Activated T-helper 17 cell treated with anti-CD3 and anti-CD28 coated beads, Interleukin-2, amount 50 U/mL, for 72 hours (primary cell): ENCODE measurements at places on chromosomes 13 and 19. TPM values are rescaled to one million over a fixed set of nuclear protein-coding genes. Genes with fewer than 3 reads are reported as not detected.

The NMRK2 gene
- not detected for total RNA-seq

The RBM42 gene
- total RNA-seq, result 95.6 TPM

The MUC16 gene
- total RNA-seq, result 0.21 TPM

The FCER2 gene
- 0.65 TPM for total RNA-seq

The CBY2 gene
- total RNA-seq, result not detected

The SERPINE3 gene
- total RNA-seq, result not detected

The TTC9B gene
- 1.1 TPM for total RNA-seq

The PTGER1 gene
- not detected for total RNA-seq

The C13orf46 gene
- 1.3 TPM for total RNA-seq

The KLK4 gene
- total RNA-seq, result not detected

DNA sequence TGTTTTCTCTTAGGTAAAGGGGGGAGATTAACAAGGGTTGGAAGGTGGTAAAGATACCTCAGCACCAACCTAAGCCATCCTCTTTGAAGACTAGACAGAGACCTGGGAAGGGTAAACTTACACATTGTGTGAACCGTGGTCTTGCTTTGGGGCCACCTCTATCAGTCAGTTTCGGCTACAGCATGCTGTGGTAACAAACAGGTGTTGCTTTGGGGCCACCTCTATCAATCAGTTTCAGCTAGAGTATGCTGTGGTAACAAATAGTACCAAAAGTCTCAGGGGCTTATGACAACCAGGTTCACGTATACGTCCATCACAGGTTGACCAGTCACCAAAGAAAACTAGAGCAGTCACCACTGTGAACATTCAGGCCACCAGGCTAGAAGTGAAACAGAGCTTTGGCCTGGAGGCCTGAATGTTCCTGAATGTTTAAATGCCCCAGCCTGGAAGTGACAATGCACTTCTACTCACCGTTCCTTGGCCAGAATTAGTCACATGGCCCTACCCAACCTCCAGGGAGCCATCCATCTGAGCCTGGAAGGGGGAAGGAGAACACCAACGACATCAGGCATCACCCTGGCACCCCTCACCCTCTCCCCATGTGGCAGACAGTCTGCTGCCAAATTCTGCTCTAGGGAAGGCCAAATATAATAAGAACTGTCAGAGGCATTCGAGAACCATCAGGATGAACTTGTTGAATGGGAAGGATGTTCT, 3.8 kb downstream of the FXYD7 start:
- ATAC-seq, result no peak

- ATAC-seq, result no peak
Measured at GRCh38 chr13:113942591-113943103, 31.2 kb downstream of the C13orf46 start.

GRCh38 chr13:43377149-43377548, 353.8 kb downstream of the DNAJC15 start:
- ATAC-seq, result no peak

- ATAC-seq, result peak; percentile 64
Measured at GRCh38 chr19:35744430-35745327, 539 bp downstream of the U2AF1L4 start.

DNA sequence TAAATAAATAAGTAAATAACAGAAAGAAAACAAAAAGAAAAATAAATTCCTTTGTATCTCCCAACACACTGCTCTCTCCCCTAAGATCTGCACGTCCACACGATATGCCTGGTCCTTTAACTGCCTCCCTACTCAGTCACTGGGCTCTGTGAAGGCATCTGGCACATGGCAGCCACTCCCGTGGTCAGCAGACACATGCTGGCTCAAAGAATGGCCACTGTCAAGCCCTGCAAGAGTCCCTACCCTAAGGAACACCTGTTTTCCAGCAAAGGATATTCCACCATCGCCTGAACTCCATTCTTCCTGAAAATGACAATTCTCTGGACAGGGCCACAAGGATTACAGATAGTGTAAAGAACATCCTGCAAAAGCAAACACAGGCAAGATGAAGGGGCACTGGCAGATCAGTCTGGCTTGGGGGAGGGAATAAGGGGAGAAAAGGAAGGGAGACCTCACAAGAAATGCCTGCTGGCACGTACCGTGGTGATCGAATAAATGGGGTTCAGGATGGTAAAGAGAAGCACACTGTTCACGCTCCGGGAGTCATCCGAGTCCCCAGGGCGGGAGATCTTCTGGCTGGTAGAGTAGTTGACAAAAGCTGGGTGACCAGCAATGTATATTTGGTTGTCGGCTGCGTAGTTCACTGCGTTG, 4.3 kb downstream of the HNRNPL start:
- ATAC-seq, result no peak

DNA sequence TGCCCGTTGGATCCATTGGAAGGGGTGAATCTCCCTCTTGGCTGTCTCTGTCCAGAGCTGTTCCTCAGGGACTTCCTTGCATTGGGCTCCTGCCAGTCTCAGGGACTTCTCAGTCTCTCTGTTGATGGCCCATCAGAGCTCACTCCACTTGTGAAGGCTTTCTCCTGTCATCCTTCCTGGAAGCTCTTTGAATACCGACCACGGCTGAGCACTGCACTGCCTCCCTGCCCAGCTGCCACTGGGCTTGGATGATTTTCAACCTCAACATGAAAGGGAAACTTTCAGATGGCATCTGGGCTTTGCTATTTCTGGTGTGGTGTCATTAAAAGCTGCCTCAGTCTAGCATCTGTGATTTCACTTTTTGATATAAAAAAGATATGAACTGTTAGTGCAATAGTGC, 66.1 kb upstream of the ANKRD10 start:
- no peak for ATAC-seq

- no peak for ATAC-seq
Measured at GRCh38 chr13:111614613-111615012, 294.2 kb downstream of the TEX29 start.

DNA sequence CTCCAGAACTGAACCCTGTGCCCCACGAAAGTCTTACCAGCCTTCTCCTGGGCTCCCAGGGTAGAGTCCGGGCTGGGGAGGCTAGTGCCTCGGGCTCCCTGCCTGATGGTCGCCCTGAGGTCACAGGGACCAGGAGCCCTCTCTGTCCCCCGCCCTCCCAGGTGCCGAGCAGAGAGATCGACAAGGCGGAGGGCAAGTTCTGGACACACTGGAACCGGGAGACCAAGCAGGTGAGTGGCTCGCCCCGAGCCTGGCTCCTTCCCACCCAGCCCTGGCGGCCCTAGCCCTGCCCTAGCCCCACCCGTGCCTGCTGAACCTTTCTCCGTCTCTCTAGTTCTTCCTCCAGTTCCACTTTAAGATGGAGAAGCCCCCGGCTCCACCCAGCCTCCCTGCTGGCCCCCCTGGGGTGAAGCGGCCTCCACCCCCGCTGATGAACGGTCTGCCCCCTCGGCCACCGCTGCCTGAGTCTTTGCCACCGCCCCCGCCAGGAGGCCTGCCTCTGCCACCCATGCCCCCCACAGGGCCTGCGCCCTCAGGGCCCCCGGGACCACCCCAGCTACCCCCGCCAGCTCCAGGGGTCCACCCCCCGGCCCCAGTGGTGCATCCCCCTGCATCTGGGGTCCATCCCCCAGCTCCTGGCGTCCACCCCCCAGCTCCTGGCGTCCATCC, 1.6 kb upstream of the AMH start:
- no peak for ATAC-seq

DNA sequence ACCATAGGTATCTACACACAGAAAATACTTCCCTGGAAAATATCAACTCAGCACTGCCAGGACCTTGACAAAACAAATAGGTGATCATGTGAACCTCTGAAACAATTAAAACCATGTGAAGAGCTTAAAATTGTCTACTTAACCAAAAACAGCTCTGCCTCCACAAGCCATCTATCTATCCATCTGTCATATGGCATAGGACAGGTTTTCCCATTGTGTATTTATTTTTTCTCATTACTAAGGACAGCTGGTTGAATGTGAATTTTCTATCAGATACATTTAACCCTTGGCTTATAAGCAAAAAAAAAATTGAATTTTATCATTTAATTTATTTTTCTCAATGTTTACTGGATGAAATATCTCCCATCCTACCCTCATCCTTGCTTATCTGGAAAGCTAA, 279.5 kb downstream of the PCDH9 start:
- no peak for ATAC-seq

- ATAC-seq, result no peak
Measured at GRCh38 chr13:109870696-109871370, 84.5 kb upstream of the IRS2 start.

DNA sequence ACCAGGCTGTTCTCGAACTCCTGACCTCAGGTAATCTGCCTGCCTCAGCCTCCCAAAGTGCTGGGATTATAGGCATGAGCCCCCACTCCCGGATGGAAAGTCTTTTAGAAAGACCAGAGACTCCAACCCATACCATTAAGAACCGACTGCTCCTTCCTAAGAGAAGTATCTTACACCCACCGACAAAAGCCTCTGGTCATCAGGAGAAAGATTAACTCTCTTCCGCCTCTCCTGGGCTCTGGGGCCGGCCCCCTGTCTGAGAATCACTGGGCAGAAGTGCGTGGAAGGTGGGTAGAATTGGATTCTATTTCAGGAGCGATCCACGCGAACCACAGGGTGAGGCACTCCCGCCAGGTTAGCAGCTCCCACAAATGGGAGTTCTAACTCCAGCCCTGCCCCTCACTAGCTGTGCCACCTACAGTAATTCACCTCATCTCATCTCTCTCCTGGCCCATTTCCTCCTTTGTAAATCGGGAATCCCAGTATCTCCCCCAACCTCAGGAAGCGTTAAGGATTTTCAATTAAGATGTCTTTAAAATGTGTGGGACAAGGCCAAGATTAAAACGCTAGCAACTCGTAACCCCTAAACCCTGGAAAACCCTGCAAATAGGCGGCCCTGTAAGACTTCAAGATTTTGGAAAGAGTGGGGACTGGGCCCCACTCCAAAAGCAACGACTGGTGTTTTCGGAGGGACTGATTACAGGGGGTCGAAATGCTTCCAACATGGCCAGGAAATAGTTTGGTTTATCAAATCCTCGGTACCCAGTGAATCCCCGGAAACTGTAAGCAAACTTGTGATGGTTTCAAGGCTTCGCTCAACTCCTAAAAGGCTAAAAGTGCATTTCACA, 1.3 kb downstream of the HNRNPL start:
- no peak for ATAC-seq

DNA sequence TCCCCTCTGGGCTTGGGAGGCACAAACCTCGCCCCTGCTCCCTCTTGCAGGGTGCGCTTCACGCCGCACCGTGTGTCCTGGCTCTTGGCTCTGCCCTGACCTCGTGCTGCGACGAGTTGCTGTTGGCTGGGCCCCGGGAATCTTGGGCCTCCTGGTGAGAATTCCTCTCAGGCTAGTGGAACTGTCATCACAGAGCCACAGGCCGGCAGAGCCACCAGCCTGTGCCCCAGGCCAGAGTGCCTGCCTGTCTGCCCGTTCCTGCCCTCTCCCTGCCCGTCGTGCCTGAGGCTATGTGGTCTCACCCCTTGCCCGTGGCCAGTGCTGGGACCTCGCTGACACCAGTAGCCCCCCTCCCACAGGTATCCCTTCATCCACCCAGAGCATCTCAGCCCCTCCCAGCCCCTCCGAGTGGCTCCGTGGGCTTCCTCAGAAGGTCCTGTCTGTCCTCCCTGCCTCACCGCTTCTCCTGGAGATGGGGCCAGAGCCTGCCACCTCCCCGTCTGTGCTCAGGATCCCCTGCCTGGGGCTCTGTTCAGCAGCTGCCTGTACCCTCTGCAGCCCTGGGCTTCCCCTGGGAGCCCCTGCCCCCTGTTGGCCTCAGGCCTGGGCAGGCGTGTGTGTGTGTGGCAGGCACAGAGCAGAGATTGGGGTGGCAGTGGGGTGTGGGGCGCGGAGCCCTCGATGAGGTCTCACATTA, 13.3 kb downstream of the NDUFB7 start:
- no peak for ATAC-seq

DNA sequence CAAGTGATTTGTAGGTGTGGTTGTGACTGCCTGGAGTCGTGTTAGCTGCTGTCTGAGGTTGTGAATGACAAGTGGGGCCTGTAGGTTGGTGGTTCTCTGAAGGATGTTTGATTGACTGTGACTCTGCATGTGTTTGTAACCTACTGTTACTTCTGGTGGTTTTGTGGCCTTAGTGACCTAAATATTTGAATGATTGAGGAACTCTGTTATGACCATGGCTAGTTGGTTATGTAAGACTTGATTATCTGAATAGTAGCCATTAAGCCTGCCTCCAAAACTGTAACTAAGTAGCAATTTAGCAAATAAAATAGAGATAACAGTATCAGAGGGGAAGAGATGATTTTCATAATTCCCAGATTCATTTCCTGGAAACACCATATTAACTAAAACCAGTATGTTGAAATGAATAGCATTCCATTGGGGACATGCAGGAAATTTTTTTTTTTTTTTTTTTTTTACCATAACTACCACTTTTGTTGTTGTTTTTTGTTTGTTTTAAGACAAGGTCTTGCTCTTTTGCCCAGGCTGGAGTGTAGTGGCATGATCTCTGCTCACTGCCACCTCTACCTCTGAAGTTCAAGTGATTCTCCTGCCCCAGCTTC, 865 bp downstream of the ZNF382 start:
- ATAC-seq, result peak; percentile 18

DNA sequence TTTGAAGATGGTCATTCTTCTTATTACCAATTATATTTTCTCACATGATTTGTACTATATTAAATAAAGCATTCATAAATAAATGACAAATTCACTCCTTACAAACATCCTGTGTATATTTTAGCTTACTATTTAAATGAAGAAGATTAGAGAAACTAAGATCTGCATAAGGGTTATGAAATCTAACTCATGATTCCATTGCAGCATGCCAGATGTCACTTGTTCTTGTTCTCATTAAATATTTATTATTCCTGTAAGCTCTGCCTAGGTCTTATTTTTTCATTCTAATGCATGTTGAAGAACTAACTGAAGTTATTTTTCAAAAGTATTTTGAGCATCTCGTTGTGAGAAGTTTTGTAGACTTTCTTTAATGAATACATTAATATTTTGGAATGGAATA, 18.3 kb downstream of the NUP58 start:
- ATAC-seq, result no peak

DNA sequence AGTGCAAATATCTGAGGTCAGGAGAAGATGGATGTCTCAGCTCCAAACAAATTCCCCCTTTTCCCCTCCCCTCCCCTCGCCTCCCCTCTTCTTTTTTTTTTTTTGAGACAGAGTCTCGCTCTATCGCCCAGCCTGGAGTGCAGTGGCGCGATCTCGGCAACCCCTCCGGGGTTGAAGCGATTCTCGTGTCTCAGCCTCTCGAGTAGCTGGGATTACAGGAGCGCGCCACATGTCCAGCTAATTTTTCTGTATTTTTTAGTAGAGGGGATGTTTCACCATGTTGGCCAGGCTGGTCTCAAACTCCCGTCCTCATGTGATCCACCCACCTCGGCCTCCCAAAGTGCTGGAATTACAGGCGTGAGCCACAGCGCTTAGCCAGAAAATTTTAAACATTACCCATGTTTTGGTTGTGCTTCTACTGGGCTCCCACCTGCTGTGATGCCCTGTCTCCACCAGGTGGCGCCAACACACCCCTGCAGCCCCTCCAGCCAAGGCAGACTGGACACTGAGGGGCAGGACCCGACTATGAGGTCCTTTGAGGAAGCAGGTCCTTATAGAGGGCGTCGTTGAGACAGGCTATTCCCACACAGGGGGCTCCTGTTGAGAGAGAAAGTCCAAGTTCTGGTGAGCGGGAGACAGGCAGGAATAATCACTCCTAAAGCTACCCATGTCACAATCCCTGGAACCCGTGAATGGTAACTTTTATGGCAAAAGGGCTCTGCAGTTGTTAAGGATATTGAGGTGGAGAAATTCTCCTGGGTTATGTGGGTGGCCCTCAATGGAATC, 6.3 kb downstream of the ERICH4 start:
- ATAC-seq, result peak; percentile 94

GRCh38 chr19:49801401-49801888, 11.6 kb downstream of the FUZ start:
- no peak for ATAC-seq

- no peak for ATAC-seq
Measured at GRCh38 chr13:111392486-111392885, 72.0 kb downstream of the TEX29 start.

GRCh38 chr13:48066310-48066989, 28.5 kb downstream of the MED4 start:
- peak; percentile 99 for ATAC-seq
